ENCODE measurements at places on chromosomes 13 and 19. TPM values are rescaled to one million over a fixed set of nuclear protein-coding genes. Genes with fewer than 3 reads are reported as not detected.

DNA sequence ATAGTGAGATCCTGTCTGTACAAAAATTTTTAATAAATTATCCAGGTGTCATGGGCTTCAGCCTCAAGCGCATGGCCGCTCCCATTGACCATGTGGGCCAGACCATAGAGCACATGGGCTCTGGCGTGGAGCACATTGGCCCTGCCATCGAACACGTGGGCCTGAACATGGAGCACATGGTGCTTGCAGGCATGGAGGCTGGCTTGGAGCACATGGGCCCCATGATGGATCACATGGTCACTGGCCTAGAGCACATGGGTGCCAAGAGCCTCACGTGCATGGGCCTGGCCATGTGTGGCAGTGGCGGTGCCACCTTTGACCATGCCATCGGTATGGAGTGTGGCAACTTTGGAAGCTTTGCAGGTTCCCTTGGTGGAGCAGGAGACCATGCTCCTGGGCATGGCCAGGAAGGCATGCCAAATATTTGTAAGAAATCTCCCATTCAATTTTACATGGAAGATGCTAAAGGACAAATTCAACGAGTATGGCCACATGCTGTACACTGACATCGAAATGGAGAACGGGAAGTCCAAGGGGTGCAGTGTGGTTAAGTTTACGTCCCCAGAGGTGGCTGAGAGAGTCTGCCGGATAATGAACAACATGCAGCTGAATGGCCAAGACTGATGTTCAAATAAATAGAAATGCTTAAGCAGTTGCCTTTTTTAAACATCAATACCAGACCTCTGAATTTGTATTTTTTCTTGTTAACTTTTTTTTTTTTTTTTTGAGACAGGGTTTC is 21.3 kb upstream of the SLC1A5 start:
- no peaks in the 10 kb centered on the region for H3K36me3 ChIP-seq
- peaks cover 3% of the 10 kb centered on the region for H3K27me3 ChIP-seq
- H3K4me1 ChIP-seq: no peaks in the 10 kb centered on the region
- H3K27ac ChIP-seq: no peak overlapping the region

DNA sequence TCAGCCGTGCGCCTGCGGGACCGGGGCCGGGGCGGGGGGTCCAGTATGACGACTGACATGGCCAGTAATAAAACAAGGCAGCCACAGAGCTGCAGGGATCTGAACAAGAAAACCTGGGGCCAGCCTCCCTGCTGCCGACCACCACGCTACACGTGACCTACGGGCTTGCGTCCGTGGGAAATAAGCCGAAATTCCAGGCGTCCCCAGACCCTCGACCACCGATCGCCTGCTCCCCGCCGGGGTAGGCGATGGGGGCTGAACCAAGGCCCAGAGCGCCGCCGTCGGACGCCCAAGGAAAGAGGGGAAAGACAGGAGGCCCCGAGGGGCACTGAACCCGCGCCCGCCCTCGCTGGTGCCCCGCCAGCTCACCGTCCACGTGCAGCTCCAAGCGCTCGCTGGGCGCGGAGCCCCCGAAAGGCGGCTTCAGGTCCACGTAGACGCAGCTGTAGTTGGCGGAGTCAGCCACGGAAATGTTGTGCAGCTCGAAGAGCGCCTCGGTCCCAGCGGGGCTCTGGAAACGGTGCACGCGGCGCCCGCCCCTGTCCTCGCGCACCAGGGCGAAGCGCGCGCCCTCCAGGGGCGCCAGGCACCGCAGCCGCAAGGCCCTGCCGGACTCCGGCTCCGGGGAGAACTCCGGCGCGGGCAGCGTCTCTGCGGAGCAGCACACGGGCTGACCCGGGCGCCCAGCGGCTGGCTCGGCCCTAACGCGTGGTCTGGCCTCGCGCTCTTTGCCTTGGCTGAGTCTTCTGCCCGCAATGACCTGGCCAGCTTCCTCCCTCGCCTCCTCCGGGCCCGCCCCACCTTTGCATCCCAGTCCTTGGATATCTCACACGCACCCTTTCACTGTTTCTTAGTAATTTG is 3.1 kb downstream of the A1BG start:
- H3K27me3 ChIP-seq: no peaks in the 10 kb centered on the region
- peak overlapping the region; percentile 21 for H3K4me3 ChIP-seq
- H3K4me1 ChIP-seq: peaks cover 15% of the 10 kb centered on the region
- DNase-seq: no peak
- peaks cover 24% of the 10 kb centered on the region for H3K36me3 ChIP-seq

DNA sequence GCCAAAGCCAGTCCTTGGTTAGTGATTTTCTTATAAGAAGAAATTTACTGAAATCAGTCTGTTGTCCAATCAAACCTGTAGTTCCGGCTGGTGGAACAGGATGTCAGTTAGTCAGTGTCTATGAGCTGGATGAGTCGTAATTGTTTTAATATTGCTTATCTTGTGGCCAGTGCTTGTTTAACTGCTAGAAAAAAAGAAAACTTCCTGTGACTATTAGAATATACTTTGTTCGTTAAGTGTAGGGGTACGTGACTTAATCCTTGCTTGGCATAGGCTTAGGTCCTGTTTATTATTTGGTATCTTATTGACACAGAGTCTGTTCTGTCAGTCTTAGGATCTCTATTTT is 1484.8 kb upstream of the MIR17HG start:
- no peaks in the 10 kb centered on the region for H3K27me3 ChIP-seq
- H3K27ac ChIP-seq: no peak overlapping the region
- DNase-seq: no peak
- no peaks in the 10 kb centered on the region for H3K4me1 ChIP-seq
- H3K36me3 ChIP-seq: no peaks in the 10 kb centered on the region
- no peak overlapping the region for H3K4me3 ChIP-seq

- no peak overlapping the region for H3K4me3 ChIP-seq
- no peak overlapping the region for H3K27ac ChIP-seq
- no peak for DNase-seq
- H3K4me1 ChIP-seq: no peaks in the 10 kb centered on the region
Measured at GRCh38 chr13:112837371-112838037, 131.5 kb upstream of the MCF2L start.

DNA sequence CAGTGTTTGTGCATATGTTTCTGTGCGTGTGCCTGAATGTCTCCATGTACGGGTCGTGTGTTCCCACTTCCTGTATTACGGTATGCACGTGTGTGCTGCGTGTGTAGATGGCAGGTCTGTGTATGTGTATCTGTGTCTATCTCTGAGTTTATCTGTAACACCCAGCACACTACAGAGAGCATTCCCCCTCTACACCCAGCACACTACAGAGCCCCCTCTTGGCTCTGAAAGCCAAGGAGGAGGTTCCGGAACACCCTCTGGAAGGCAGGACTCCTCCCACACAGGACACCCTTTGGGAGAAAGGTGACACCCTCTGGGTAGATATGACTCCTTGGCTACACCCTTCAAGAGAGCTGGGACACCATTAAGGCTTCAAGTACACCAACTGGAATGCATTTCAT is 2.1 kb upstream of the ERFL start:
- H3K36me3 ChIP-seq: no peaks in the 10 kb centered on the region
- no peak overlapping the region for H3K27ac ChIP-seq
- peaks cover 34% of the 10 kb centered on the region for H3K4me1 ChIP-seq
- no peak for DNase-seq

GRCh38 chr19:4375164-4376027 is 25.0 kb downstream of the SH3GL1 start:
- H3K27me3 ChIP-seq: no peaks in the 10 kb centered on the region
- H3K4me3 ChIP-seq: no peak overlapping the region
- H3K4me1 ChIP-seq: peaks cover 52% of the 10 kb centered on the region
- H3K27ac ChIP-seq: peak overlapping the region; percentile 57
- peaks cover 14% of the 10 kb centered on the region for H3K36me3 ChIP-seq

DNA sequence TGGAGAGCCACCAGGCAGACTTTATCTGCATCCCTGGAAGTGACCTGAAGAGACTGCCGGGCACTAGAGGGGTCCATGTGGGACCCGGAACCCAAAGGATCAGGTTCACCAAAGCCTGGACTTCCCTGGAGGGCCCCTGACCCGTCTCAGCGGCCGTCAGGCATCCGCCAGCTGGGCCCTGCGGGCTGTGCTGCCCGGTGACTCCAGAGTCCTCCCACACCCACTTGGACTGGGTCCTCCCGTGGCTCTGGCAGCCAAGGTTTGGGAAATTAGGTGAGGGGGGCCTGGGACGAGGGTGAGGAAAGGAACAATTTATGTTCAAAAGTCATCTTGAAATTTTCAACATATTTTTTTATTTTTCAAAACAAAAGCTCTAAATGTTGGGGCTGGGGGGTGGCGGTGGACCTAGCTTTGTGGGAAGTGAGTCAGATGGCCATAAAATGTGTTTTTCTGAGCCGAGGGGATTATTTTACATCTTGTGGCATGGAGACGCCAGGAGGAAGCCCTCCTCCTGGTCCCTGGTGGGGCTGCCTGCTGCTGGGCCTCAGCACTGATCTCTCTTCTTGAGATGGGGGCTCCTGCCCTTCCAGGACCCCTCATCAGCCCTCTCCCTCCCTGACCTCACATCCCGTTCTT is 20.2 kb downstream of the CEBPA start:
- no peaks in the 10 kb centered on the region for H3K36me3 ChIP-seq
- H3K4me3 ChIP-seq: no peak overlapping the region
- H3K27ac ChIP-seq: no peak overlapping the region
- peaks cover 3% of the 10 kb centered on the region for H3K27me3 ChIP-seq
- no peak for DNase-seq

DNA sequence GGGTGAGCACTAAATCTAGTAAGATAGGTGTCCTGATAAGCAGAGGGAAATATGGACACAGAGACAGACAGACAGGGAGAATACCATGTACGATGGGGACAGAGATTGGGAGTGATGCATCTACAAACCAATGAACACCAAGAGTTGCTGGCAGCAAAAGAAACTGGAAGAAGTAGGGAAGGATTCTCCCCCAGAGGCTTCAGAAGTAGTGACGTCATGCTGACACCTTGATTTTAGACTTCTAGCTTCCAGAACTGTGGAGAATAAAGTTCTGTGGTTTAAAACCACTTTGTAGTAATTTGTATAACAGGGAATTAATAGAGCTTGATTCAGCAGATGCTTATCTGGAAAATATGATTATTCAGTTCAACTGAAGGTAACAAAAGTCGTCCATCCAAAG is 66.1 kb downstream of the SLC10A2 start:
- no peak overlapping the region for H3K27ac ChIP-seq
- no peak for DNase-seq
- no peak overlapping the region for H3K4me3 ChIP-seq
- H3K36me3 ChIP-seq: no peaks in the 10 kb centered on the region
- no peaks in the 10 kb centered on the region for H3K27me3 ChIP-seq
- no peaks in the 10 kb centered on the region for H3K4me1 ChIP-seq

GRCh38 chr13:80430561-80430960 is 89.6 kb upstream of the SPRY2 start:
- DNase-seq: no peak
- H3K4me3 ChIP-seq: no peak overlapping the region
- H3K27me3 ChIP-seq: no peaks in the 10 kb centered on the region
- no peak overlapping the region for H3K27ac ChIP-seq

- H3K27ac ChIP-seq: no peak overlapping the region
- no peaks in the 10 kb centered on the region for H3K36me3 ChIP-seq
- DNase-seq: no peak
- peaks cover 1% of the 10 kb centered on the region for H3K4me1 ChIP-seq
- no peak overlapping the region for H3K4me3 ChIP-seq
Measured at GRCh38 chr13:44617648-44618047, 41.5 kb upstream of the TSC22D1 start.

DNA sequence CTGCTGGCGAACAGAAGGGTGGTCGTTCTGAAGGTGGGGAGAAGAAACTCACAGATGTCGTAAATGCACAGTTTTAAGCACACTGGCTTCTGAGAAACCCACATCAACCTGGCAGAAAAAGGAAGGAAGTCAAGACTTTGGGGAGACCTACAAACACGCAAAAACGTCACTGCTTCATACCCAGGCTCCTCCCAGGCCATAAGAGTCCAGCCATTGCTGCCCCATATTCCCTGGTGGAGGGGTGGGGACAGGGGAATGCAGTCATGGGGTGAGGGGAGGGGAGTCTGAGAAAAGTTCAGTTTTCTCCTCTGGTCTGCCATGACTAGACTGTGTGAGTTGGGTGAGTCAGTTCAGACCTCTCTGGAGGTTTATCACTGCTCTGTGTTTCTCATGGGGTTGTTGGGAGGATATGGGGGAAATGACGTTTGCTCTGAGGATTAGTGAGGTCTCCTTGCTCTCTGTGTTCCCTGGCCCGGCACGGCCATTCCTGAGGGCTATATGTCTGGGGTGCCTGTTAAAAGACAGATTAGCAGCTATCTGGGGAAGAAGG is 139.0 kb downstream of the FLT1 start:
- no peaks in the 10 kb centered on the region for H3K27me3 ChIP-seq
- no peak overlapping the region for H3K4me3 ChIP-seq
- DNase-seq: no peak
- peaks cover 37% of the 10 kb centered on the region for H3K4me1 ChIP-seq
- H3K27ac ChIP-seq: peak overlapping the region; percentile 70

DNA sequence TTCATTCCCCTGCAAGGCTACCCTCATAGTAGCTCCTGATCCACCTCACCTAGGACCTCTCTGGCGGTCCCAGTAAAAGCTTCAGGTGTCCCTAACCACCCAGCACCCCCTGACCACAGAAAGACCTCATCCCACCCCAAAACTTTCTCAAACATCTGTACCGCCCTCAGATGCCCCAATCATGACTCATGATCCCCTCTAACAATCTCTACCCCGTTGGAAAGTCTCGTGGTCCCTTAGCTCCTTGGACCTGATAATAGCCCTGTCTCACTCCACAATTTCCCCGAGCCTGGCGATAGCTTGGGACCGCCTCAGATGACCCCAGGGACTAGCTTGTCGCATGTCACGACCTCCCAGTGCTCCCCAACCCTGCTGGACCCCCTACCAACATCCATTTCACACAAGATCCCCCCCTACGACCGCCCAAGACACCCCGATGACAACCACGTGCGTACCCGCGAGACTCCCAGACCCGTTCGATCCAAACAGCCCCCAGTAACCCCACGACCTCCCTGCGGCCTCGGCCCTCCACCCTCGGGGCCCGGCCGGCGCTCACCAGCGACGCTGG is 450 bp downstream of the NDUFA11 start:
- DNase-seq: no peak
- H3K4me1 ChIP-seq: peaks cover 19% of the 10 kb centered on the region
- H3K4me3 ChIP-seq: peak overlapping the region; percentile 97

DNA sequence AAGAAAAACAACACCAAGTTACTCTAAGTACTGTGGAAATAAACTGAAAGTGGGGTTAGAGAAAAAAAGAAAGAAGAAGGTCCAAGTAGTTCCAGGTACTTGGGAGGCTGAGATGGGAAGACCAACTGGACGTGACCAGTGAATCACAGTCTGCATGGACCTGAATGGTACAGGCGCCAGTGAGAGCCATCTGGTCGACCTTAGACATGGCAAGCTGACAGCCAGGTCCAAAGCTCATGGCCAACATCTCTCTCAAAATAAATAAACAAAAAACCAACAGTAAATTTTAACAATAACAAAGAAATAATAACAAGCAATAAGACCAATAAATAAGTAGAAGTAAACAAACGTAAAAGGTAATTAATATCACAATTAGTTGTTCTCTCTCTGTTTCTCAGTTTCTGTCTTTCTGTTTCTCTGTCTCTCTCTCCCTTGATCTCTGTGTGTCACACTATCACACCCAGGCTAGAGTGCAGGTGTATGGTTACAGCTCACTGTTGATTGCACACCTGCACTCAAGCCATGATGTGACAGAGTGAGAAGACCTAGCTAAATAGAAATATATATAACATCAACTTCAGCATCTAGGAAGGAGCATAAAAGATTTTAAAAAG is 31.6 kb upstream of the ZNF724 start:
- no peak for DNase-seq
- no peak overlapping the region for H3K27ac ChIP-seq

Gene ZNF700
- 14.6 TPM for total RNA-seq

Gene PSG1
- total RNA-seq: not detected

Gene CEACAM16
- not detected for total RNA-seq

Gene CYP2A6
- not detected for total RNA-seq

Gene PIAS4
- 31.5 TPM for total RNA-seq

Gene SEMA6B
- total RNA-seq: not detected

Gene TNNT1
- 1.3 TPM for total RNA-seq

All from activated T-helper 2 cell treated with anti-CD3 and anti-CD28 coated beads, Interferon-gamma antibody, Interleukin-2, Interleukin-4, amounts not matched to agents 10 μg/mL and 5 μg/mL and 100 μg/mL, durations not matched to agents 14 hours and 24 hours and 36 hours (primary cell).